ENCODE measurements at places on chromosomes 3 and 15. TPM values are rescaled to one million over a fixed set of nuclear protein-coding genes. Genes with fewer than 3 reads are reported as not detected.

- no peaks in the 10 kb centered on the region for H3K4me1 ChIP-seq
- DNase-seq, result no peak
- no peaks in the 10 kb centered on the region for H3K36me3 ChIP-seq
- H3K4me3 ChIP-seq, result no peak overlapping the region
- no peak overlapping the region for H3K27ac ChIP-seq
- H3K27me3 ChIP-seq, result no peaks in the 10 kb centered on the region
These were observed 379.0 kb downstream of the CNTN4 start for GRCh38 chr3:2477620-2478019.

Gene CXCR6
- 0.23 TPM for polyA plus RNA-seq

DNA sequence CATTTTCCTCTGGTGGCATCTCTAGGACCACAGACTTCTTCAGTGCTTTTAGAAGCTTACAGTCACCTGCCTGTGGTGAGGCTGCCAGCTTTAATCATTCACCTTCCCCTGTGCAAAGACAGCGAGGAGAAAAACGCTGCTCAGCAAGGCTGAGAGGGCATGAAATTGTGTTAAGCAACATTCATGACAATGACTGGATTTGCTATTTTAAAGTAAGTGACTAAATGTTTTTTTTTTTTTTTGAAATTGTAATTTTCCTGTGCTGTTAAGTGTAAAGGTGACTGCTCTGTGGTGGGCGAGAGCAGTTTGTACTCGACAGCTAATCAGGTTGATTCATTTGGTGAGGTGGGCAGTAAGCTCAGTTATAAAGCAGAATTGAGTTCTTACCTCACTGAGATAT, 240.4 kb downstream of the NSUN3 start:
- H3K27ac ChIP-seq, result no peak overlapping the region
- H3K27me3 ChIP-seq, result no peaks in the 10 kb centered on the region
- no peak for DNase-seq
- H3K4me1 ChIP-seq, result no peaks in the 10 kb centered on the region

Gene GABRB3
- 9.2 TPM for polyA plus RNA-seq

DNA sequence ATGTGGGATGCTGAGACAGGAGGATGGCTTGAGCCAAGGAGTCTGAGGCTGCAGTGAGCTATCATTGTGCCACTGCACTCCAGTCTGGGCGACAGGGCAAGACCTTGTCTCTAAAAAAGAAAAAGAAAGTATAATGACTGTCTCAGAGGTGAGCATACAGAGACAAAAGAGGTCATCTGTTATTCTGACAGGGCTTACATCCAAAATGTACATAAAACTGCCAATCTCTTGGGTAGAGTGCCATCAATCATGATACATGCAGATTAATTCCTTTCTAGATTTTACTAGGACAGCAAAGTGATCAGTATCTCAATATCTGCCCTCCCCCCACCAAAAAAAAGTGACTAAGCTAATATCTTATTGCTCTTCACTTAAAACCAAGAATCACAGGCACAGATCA, 41.0 kb downstream of the RFX7 start:
- no peaks in the 10 kb centered on the region for H3K36me3 ChIP-seq
- H3K27me3 ChIP-seq, result no peaks in the 10 kb centered on the region
- H3K4me3 ChIP-seq, result no peak overlapping the region
- H3K27ac ChIP-seq, result no peak overlapping the region
- H3K4me1 ChIP-seq, result peaks cover 3% of the 10 kb centered on the region

Gene SLC22A14
- polyA plus RNA-seq, result 0.35 TPM

- H3K27ac ChIP-seq, result no peak overlapping the region
- H3K4me3 ChIP-seq, result no peak overlapping the region
- no peaks in the 10 kb centered on the region for H3K36me3 ChIP-seq
- DNase-seq, result no peak
These were observed 44.4 kb downstream of the STARD9 start for GRCh38 chr15:42619656-42620371.

Gene ACOX2
- 7.9 TPM for polyA plus RNA-seq

- DNase-seq, result no peak
- no peaks in the 10 kb centered on the region for H3K4me1 ChIP-seq
- H3K27ac ChIP-seq, result no peak overlapping the region
- no peaks in the 10 kb centered on the region for H3K36me3 ChIP-seq
- H3K27me3 ChIP-seq, result no peaks in the 10 kb centered on the region
These were observed 104.1 kb downstream of the STAC start for GRCh38 chr3:36484386-36484785.

Gene RUBCN
- polyA plus RNA-seq, result 14.1 TPM

- no peaks in the 10 kb centered on the region for H3K36me3 ChIP-seq
- H3K27ac ChIP-seq, result no peak overlapping the region
- H3K4me3 ChIP-seq, result no peak overlapping the region
- no peaks in the 10 kb centered on the region for H3K4me1 ChIP-seq
- H3K27me3 ChIP-seq, result no peaks in the 10 kb centered on the region
These were observed 29.9 kb upstream of the TTC14 start for GRCh38 chr3:180571831-180572598.

DNA sequence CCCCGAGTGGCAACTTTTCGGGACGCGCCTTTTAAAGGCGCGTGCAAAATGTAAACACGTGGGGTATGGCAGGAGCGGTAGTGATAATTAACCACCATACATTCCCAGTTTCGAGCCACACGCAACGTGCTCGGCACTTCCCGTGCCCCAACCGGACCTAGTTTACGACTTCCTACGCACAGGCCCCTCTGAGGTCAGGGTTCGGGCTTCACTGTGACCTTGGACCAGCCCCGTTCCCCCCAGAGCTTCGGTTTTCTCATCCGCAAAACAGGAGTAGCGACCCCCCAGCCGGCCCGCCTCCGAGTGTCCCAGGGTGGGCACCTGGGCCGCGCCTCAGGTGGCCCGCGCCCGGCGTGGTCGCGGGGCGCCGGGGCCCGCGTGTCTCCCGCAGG, 451 bp downstream of the CHCHD4 start:
- H3K27me3 ChIP-seq, result no peaks in the 10 kb centered on the region
- no peak for DNase-seq
- peak overlapping the region; percentile 93 for H3K4me3 ChIP-seq
- peaks cover 20% of the 10 kb centered on the region for H3K4me1 ChIP-seq
- no peaks in the 10 kb centered on the region for H3K36me3 ChIP-seq

Gene CTXN2
- polyA plus RNA-seq, result 0.73 TPM

Gene HRG
- polyA plus RNA-seq, result not detected

Gene SNUPN
- 8.7 TPM for polyA plus RNA-seq

Gene KBTBD13
- polyA plus RNA-seq, result not detected

Gene ITPKA
- polyA plus RNA-seq, result 0.84 TPM

Gene CYP1A2
- polyA plus RNA-seq, result not detected

DNA sequence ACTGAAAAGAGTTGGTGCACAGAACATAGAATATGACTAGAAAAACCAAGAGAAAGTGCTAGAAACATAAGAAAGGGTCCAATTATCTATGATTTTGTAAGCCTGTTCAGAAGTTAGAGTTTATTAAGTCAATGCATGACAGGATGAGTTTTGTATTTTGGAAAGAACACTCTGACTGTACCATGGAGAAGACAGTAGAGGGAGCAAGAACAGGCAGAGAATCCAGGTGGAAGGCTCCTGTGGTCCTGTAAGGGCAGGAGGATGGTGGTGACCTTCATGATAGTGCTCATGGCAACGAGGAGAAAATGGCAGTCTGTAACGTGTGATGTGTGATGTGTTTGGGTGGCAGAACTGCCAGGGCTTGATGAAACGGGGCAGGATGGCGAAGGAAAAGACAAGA, 249.1 kb downstream of the CTNNB1 start:
- H3K27ac ChIP-seq, result no peak overlapping the region
- H3K4me3 ChIP-seq, result no peak overlapping the region
- H3K36me3 ChIP-seq, result no peaks in the 10 kb centered on the region
- H3K27me3 ChIP-seq, result no peaks in the 10 kb centered on the region
- H3K4me1 ChIP-seq, result no peaks in the 10 kb centered on the region

DNA sequence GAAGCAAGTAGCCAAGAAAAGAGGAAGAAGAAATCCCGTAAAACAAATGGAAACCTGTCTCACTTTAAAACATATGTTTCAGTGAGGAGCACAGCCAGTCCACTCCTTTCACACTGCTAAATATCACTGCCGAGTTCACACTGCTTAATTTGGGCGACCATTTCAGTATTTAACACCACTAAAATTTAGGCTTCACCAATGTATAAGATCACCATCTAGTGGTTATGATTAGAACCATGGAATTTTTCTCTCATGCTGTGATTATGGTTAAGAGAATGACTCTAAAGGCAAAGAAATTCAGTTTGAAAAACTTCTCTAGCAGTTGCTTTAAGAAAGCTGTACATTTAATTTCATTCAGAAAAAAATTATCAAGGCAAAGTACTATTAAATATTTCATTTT, 16.6 kb downstream of the SLC4A7 start:
- DNase-seq, result no peak
- no peaks in the 10 kb centered on the region for H3K36me3 ChIP-seq
- no peak overlapping the region for H3K4me3 ChIP-seq
- peaks cover 6% of the 10 kb centered on the region for H3K4me1 ChIP-seq

Gene DUOX1
- 0.27 TPM for polyA plus RNA-seq

DNA sequence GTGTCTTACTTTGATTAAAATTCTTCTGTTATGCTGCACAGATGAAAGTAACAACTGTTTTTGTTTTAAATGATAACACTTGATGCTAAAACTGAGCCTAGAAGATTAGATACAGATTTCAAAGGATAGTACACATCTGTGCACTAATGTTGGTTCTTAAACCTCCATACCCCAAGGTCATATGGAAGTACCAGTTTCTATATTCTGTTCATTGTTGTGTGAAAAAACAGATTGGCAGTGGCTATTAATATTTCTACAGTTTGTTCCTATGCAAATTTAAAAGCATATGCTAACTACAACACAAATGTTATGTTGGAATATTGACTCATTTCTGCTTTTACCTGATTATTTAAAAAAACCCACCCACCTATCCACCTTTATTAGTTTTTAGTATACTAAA, 32.0 kb upstream of the GBE1 start:
- H3K36me3 ChIP-seq, result no peaks in the 10 kb centered on the region
- no peaks in the 10 kb centered on the region for H3K27me3 ChIP-seq
- no peak overlapping the region for H3K4me3 ChIP-seq
- no peak for DNase-seq
- H3K27ac ChIP-seq, result no peak overlapping the region
- H3K4me1 ChIP-seq, result no peaks in the 10 kb centered on the region

DNA sequence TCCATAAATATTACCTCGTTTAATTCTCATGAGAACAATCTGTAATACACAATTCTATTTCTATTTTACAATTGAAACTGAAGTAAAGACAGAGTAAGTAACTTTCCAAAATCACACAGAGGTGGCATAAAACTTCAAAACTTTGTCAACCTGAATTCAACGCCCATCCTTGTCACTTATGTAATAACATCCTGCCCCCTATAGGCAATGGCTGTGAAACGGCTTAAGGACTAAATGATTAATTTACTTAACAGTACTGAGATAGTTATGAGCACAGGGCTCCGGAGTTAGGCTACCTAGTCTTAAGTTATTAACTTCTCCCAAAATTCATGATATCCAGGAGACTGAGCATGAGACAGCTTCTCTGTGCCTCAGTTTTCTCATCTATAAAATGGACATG, 293.1 kb upstream of the CHRM5 start:
- no peak overlapping the region for H3K27ac ChIP-seq
- H3K27me3 ChIP-seq, result peaks cover 6% of the 10 kb centered on the region
- H3K36me3 ChIP-seq, result no peaks in the 10 kb centered on the region
- H3K4me1 ChIP-seq, result no peaks in the 10 kb centered on the region

- H3K4me3 ChIP-seq, result no peak overlapping the region
- no peaks in the 10 kb centered on the region for H3K27me3 ChIP-seq
- H3K36me3 ChIP-seq, result no peaks in the 10 kb centered on the region
- H3K4me1 ChIP-seq, result no peaks in the 10 kb centered on the region
- no peak for DNase-seq
- H3K27ac ChIP-seq, result no peak overlapping the region
These were observed 114.0 kb downstream of the FAM174B start for GRCh38 chr15:92541291-92542200.

DNA sequence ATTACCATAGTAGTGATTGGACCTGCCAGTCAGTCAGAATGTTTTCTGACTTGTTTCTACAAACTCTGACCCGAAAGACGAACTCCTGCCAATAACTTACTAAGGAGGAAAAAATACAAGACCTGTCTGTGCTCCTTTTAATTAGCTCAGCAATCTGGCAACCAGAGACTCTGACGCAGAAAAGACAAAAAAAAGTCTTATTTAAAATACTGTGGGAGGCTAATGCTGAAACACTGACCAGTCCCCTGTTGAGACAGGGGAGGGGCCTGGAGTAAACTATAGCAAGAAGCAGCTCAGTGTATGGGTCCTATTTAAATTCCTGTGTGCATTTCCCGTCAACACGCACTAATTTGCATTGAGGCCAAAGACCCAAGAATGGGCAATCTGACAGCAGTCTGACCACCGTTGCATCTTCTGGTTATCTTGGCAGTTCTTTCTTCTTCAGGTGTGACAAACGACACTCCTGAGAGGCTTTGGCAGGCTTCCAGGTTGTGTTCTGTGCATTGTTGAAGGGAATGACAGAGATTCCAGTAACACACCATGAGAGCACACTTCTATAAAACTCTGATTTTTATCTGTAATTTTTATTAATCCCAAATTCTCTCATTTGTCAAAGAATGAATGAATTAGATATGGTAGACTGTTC, 1114.3 kb downstream of the IGSF11 start:
- H3K4me1 ChIP-seq, result no peaks in the 10 kb centered on the region
- H3K27me3 ChIP-seq, result no peaks in the 10 kb centered on the region
- no peak for DNase-seq
- H3K36me3 ChIP-seq, result no peaks in the 10 kb centered on the region
- no peak overlapping the region for H3K27ac ChIP-seq
- H3K4me3 ChIP-seq, result no peak overlapping the region

- H3K4me3 ChIP-seq, result no peak overlapping the region
- no peaks in the 10 kb centered on the region for H3K27me3 ChIP-seq
- no peak for DNase-seq
- H3K36me3 ChIP-seq, result no peaks in the 10 kb centered on the region
- H3K4me1 ChIP-seq, result no peaks in the 10 kb centered on the region
These were observed 8.3 kb upstream of the SEMA7A start for GRCh38 chr15:74442063-74442462.

Gene TRH
- not detected for polyA plus RNA-seq

GRCh38 chr3:115513416-115513800, 109.9 kb upstream of the GAP43 start:
- peak; percentile 20 for DNase-seq
- H3K27ac ChIP-seq, result no peak overlapping the region
- no peaks in the 10 kb centered on the region for H3K4me1 ChIP-seq
- H3K4me3 ChIP-seq, result peak overlapping the region; percentile 51
- no peaks in the 10 kb centered on the region for H3K27me3 ChIP-seq

- H3K4me3 ChIP-seq, result no peak overlapping the region
- H3K4me1 ChIP-seq, result no peaks in the 10 kb centered on the region
- H3K27ac ChIP-seq, result peak overlapping the region; percentile 93
- no peak for DNase-seq
- H3K27me3 ChIP-seq, result no peaks in the 10 kb centered on the region
- no peaks in the 10 kb centered on the region for H3K36me3 ChIP-seq
These were observed 1.1 kb upstream of the TPM1 start for GRCh38 chr15:63041402-63041973.

Data from pancreas (tissue), 10 donors.